ENCODE measurements at places on chromosomes 12 and 14.
A peak's percentile ranks its signal among the peaks of the same experiment; 100 is the strongest.

- no peak for ATAC-seq
Observed at GRCh38 chr12:40049268-40049667, 56.6 kb downstream of the SLC2A13 start.

DNA sequence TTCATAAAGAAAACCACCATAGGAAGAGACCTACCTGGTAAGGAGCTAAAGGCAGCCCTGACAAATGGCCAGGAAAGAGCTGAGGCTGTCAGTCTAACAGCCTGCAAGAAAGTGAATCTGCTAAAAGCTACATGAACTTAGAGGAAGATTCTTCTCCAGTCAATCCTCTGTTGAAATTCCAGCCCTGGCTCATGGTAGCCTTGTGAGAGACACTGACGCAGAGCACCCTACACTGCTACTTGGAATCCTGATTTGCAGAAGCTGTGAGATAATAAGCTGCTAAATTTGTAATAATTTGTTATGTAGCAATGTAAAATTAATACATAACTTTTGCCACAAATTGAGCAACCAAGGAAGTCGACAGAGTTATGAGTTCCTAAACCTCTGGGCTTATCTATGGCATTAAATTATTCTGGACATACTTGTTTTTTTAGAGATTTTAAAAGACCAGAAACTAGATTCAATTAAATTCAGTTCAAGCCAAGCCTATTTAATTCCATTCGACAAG, 257.0 kb downstream of the ETNK1 start:
- ATAC-seq: no peak

- ATAC-seq: peak; percentile 100
Observed at GRCh38 chr12:69405566-69405865, 46.0 kb downstream of the YEATS4 start.

- ATAC-seq: no peak
Observed at GRCh38 chr12:92218394-92219077, 72.9 kb upstream of the BTG1 start.

DNA sequence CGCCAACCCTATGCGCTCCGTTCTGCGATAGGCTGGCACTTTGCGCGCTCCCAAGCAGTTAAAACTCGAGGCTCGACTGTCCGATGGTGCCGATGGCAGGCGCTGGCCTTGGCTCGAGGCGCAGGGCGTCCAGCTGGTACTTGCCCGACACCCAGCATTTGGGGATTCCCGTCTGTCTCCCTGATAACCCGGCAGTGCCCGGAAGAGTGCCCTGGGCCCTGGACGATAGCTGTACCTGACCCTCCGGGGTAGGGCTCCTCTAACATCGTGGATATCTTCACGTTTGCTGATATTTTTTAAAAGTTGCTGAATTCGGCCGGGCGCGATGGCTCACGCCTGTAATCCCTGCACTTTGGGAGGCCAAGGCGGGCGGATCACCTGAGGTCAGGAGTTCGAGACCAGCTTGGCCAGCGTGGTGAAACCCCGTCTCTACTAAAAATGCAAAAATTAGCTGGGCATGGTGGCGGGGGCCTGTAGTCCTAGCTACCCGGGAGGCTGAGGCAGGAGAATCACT, 908 bp upstream of the WIF1 start:
- ATAC-seq: no peak

GRCh38 chr14:51726166-51726899, 74.6 kb downstream of the FRMD6 start:
- peak; percentile 44 for ATAC-seq

- no peak for ATAC-seq
Observed at GRCh38 chr12:81942594-81942993, 183.4 kb upstream of the PPFIA2 start.

- no peak for ATAC-seq
Observed at GRCh38 chr14:95226801-95227200, 69.5 kb upstream of the DICER1 start.

GRCh38 chr12:93818488-93819049, 141.4 kb downstream of the CRADD start:
- no peak for ATAC-seq

GRCh38 chr14:58562141-58562540, 75.6 kb upstream of the DACT1 start:
- no peak for ATAC-seq

GRCh38 chr12:113055594-113056380, 743 bp upstream of the DTX1 start:
- ATAC-seq: no peak

GRCh38 chr14:75602503-75602902, 24.1 kb downstream of the FLVCR2 start:
- ATAC-seq: no peak

DNA sequence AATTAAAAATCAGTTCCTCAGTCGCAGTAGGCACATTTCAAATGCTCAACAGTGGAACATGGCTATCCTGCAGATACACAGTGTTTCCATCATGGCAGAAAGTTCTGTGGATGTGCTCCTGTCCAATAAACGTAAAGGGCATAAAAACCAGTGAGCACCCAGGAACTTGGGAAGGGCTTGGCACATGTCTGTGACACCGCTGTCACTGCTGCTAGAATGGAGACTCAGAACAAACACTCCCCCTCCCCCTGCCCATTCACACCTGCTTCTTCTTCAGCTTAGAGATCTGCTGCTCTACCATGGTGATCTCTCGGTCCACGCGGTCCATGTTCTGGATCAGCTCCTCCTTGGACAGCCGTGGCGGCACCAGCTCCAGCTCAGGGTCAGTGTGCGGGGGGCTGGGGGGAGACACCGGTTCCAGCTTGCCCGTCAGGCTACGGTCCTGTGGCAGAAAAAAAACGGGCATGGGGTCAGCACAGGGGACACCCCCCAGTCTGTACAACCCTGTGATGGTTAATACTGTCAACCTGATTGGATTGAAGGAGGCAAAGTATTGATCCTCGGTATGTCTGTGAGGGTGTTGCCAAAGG, 94.6 kb downstream of the NCOR2 start:
- no peak for ATAC-seq

GRCh38 chr14:92848887-92849286, 54.8 kb downstream of the GOLGA5 start:
- no peak for ATAC-seq

DNA sequence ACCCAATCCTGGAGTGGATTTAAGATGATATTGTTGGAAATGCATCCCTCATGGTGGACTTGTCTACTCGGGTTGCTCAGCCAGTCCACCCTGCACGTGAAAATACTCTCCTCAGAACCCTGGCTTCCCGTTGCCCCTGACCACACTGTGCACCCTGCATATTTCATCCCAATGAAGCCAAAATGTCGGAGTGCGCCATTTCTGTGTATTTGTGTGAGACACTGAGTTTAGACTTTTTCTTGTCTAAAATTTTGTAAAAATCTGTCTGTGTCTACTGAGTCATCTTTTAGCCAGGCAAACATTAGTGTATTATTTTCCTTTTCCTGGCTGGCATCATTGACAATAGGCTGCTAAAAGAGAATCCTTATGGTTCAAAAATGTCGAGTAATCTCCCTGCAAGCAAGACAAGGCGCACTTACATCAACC, 485 bp upstream of the PNMA1 start:
- ATAC-seq: peak; percentile 7

DNA sequence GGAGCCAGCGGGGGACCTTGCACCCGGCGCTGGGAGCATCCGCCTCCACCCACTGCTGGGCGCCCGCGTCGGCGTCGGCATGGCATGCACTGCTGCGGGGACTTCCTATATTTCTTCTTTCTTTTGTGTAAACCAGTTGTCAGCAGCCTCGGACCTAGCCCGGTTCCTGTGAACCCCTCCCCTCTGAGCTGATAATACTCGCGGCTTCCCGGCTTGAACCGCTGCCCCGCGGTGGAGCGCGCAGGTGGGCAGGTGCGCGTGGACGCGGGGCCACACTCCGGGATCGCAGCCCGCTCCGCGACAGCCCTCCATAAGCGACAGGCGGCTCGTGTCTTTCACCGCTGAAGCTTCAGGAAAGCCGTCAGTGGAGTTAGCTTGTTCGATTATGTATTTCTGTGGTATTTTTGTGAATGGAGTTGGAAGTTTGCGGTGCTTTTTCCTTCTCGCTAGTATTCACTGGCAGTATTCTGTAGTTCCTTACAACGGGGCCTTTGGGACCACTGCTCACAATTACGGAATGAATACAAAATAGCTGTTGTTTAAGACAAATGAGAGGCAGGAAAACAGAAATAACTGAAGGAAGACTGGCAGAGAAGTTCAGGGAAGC, 870 bp downstream of the BMAL2 start:
- ATAC-seq: peak; percentile 6

DNA sequence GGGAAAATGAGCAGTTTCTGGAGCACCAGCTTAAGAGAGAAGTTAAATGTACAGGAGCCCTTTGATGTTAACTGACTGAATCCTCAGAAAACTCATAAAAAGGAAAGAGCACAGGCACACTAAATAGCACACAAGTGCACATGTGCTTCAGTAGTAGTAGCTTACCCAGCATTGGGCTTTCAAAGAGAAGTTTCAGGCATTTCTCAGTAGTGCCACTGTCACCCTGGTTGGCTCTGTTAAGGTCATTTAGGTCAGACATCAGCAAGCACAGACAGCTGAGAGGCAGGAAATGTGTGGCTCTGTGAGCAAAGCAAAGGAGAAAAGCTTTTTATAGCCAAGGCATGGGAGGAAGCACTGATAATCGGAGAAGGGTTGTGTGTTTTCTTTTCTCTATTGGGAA, 96.3 kb upstream of the HIF1A start:
- no peak for ATAC-seq

DNA sequence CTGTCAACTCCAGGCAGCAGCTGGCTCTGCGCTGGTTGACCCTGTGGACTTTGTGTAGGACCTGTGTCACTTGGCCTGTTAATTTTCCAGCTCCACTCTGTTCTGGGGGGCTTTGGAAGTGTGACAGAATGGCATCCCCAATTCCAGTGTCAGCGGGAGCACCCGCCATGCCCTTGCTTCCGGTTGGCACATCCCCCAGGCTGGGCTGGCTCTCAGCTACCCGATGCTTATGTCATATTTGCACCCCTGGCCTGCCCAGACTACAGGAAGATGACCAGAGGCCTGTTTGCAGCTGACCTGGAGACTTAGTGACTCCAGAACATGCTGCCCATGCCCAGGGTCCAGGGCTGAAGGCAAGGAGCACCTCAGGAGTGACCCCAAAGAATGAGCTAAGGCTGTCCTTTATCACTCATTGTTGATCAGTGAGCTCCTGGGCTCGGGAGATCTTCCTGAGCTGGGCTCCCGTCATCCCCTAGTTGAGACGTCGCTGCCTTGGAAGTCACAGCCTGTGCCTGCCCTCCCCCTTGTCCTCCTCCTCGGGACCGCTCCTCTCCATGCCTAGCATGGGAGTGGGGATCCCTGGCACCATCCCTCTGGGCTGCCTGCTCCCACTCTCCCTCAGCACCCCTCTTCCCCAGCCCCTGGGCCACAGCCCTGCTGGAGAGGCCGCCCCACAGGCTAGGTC, 163.4 kb upstream of the RTL1 start:
- no peak for ATAC-seq

Measured in SK-N-SH treated with all-trans-retinoic acid at 6 μM for 48 hours (cell line).